ENCODE measurements at places on chromosomes 3 and 15.

DNA sequence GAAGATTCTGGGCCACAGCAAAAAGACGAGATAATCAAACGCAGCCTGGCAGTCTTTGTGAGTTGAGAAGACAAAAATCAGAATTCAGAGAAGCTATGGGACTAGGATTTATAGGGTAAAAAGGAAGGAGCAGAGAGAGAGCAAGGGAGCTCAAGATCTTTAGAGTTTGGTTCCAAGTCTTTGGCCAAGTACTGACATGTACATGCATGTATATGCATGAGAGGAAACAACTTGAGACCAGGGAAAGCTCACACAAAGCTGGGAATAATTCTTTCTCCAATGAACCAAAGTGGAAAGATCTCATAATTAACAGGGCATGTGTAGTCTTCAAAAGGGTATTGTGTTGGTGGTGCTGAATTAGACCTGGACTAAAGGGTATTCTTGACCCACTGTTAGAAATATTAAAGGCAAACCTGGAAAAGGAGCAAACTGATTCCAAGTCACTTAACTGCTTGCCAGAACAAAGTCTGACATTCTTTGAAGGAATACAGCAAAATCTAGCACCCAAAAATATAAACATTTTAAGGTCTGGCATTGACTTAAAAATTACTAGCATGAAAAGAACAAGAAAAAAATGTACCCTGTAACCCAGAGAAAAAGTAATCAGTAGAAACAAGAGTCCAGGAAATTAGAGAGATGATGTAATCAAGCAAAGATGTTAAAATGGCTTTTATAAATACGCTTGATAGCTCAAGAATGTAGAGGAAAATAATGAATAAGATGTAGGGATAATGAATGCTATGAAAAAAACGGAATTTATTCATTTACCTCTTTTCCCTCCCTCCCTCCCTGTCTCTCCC lies 226.0 kb upstream of the CGNL1 start:
- DNase-seq, result no peak

- DNase-seq, result no peak
Observed at GRCh38 chr3:29494305-29495036, 213.6 kb downstream of the RBMS3 start.

- no peak for DNase-seq
Observed at GRCh38 chr3:193589129-193589528, 3.9 kb upstream of the OPA1 start.

DNA sequence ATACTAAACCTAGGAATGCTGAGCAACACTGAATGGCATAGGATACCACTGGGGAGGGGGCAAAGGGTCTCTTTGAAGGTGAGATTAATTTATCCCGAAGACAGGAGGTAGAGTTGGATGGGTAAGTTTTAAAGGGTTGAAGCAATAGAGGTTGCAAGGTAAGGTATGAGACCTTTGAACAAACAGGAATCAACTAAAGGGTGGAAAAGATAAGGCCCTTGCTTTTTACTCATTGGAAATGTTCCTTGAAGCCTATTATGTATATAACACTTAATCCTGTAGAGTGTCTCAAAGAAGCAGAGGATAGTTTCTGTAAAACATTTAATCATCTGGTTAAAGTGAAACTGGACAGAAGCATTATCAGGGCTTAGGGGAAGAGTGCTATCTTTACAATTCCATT lies 5.7 kb downstream of the ABHD5 start:
- DNase-seq, result no peak

DNA sequence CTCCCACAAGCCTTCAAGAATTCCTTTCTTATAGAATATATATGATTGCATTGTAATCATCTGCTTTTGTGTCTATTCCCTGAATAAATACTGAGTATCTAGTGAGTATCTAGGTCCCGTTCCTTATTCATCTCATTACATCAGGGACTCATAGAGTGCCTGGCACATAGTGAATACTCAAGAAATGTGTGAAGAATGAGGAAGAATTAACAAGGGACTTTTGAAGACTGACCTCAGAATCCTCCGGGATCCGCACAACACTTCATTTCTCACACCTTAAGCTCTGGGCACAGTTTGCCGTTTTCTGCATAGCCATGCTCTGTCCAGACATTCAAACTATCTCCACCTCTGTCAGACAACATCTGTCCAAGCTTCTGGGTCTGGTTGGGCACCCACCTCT lies 108.8 kb downstream of the STAC start:
- no peak for DNase-seq

- DNase-seq, result no peak
Observed at GRCh38 chr3:183541235-183541655, 14.3 kb downstream of the KLHL6 start.

DNA sequence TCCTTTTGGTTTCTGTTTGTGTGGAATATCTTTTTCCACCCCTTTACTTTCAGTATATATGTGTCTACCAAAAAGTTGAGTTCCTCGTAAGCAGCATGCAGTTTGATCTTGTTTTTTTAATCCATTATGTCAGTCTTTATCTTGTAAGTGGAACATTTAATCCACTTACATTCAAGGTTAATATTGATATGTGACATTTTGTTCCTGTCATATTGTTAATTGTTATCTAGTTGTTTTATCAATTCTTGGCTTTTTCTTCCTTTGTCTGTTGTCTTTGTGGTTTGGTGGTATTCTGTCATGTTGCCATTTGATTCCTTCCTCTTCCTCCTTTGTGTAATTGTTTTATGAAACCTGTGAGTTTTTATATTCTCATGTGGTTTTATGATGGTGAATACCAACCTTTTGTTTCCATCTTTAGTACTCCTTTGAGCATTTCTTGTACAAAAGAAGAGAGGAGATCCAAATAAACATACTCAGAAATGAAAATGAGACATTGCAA lies 43.4 kb upstream of the XCR1 start:
- DNase-seq, result no peak

DNA sequence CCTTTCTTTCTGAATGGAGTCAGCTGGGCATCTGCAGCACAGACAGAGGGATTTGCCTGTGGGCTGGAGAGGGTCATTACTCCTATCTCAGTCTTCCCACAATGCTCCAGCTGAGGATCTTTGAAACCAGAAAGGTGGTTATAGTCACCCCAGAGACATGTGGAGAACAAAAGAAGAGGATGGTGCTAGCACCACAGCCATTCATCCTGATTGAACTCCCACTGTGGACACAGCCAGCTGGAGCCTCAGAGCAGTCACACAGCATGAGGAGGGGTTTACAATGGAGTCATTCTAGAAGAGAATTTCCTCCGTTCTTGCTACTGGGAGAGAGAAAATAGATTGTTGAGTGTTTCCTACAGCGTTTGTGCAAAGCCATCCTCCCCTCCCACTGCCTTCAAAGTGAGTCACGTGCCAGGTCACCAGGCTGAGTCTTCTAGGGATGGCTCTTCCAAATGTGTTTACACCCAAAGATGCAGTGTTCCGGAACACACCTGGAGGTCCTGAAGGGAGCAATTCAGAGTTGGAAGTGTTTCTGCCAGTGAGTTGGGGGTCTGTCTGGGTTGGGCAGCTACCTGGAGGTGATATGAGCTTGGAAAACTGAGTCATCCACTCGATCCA lies 18.9 kb upstream of the GREM1 start:
- no peak for DNase-seq

DNA sequence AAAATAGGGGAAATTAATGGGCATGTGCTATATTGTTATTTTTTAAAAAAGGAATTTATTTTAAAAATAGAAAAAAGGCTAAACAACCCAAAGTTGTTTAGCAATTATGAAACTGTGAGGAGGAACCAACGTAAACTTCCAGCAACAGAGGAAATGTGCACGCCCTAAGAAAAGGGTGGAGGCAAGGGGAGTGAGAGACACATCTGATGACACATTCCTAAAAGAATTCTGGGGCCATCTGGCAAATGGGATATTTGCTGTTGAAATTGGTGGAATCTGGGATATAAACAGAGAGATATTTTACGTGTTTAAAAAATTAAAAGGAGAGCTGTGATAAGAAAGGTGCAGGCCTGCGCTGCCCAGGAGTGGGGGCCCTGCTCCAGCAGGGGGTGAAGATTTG lies 50.8 kb upstream of the MUC13 start:
- DNase-seq, result peak; percentile 77
